ENCODE measurements at places on chromosomes 3 and 15.

GRCh38 chr3:99630815-99631214 is 7.6 kb upstream of the COL8A1 start:
- no peak for DNase-seq

GRCh38 chr15:43808960-43809678 is 8.7 kb downstream of the HYPK start:
- DNase-seq = no peak

- DNase-seq = no peak
Measured at GRCh38 chr3:153502682-153503081, 340.7 kb downstream of the RAP2B start.

- peak; percentile 49 for DNase-seq
Measured at GRCh38 chr3:194485881-194486539, 792 bp downstream of the ATP13A3 start.

DNA sequence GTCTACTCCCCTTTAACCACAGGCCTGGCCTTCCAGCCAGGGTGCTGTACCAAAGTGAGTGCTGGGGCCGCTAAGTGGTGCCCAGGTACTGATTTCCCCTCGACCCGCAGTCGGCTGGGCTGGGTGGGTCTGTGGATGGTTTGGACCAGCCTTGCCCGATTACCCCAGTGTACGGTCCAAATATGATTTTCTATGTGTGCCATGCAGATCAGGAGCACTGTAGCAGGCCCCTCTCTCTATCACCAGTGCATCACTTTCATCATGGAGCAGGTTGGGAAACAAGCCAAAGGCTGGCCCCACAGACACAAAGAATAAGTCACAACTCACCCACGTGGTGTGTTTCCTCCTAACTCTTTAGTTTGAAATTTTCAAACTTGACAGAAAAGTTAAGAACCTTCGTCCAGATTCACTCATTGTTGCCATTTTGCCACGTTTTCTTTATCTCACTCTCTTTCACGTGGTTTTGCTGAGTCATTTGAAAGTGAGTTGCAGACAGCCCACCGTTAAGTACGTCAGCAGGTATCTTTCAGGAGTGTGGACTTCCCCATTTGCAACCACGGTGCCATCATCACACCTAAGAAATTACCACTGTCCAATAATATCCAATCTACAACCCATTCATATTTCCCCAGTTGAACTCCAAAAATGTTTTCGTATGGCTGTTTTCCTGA is 37.0 kb downstream of the ZNF710 start:
- DNase-seq = peak; percentile 27

- DNase-seq = no peak
Measured at GRCh38 chr3:105166893-105167292, 199.8 kb upstream of the ALCAM start.

- DNase-seq = no peak
Measured at GRCh38 chr3:154421083-154421482, 8.9 kb downstream of the GPR149 start.

DNA sequence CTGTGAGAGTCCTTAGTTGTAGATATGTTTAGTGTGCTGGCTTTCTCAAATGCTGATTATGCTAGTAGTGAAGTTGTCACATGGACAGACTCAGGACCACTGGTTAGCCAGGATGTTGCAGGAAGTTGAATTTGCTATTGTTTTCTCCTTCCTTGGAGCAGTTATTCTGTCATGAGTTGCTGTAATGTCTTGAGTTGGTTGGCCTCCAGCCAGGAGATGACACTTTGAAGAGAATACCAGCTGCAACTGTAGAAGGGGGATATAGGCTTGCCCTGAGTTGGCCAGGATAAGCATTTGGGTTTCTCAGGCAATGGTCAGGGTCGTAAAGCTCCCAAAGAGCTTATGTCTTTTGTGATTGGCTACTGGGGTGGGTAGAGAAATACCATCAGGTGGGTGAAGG is 206.7 kb downstream of the ZNF621 start:
- no peak for DNase-seq

- no peak for DNase-seq
Measured at GRCh38 chr3:124766113-124767095, 36.2 kb downstream of the UMPS start.

GRCh38 chr3:44833394-44833793 is 28.3 kb upstream of the TMEM42 start:
- DNase-seq = no peak

DNA sequence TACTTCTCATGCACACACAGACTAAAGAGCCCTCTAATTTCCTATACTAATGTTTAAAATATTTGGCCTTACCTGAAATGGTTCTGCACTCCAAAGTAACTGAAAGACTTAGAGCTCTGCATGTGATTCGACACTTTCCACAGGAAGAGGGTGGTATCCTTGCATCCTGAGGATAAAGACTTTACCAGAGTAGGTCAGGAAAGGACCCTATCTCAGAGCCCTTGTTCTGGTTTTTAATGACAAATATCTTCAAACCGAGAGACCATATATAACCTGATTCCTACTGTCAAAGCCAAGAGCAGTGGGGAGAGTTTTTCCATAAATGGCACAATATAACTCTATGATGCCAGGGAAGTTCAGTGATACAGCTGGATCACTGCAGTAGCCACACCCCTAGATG is at the start of gene GP5:
Gene GP5, minus strand, starts transcription at position 101 of the 400 bp plus-strand sequence. CDS start 984 bp downstream, outside the sequence.
- DNase-seq = no peak

- DNase-seq = no peak
Measured at GRCh38 chr3:13237776-13238490, 164.7 kb upstream of the IQSEC1 start.

GRCh38 chr15:26882112-26882511 is 15.2 kb downstream of the GABRA5 start:
- no peak for DNase-seq

- DNase-seq = no peak
Measured at GRCh38 chr3:121894301-121894990, at the start of gene SLC15A2. TSS of gene SLC15A2 (plus strand) at chr3:121894401. CDS start at chr3:121894477, 76 bp downstream.

- DNase-seq = no peak
Measured at GRCh38 chr3:194885766-194886165, 200.1 kb downstream of the FAM43A start.

DNA sequence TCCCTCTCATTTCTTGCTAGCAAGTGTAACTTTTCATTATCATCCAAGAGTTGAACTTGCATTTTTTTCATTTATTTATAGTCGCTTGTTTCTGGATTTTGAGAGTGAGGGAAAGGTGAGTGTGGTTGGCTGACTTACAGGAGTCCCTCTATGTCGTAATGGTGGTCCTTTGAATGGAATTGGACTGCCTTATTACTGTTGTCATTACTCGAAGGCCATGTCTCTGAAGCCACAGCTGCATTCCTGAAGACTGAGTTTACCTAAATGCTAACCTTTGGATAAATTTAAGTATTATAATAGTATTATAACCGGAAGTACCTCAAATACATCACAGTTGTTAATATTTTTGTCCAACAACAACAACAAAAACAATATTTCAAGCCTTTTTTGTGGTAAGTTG is 488.9 kb downstream of the GABRG3 start:
- no peak for DNase-seq

DNA sequence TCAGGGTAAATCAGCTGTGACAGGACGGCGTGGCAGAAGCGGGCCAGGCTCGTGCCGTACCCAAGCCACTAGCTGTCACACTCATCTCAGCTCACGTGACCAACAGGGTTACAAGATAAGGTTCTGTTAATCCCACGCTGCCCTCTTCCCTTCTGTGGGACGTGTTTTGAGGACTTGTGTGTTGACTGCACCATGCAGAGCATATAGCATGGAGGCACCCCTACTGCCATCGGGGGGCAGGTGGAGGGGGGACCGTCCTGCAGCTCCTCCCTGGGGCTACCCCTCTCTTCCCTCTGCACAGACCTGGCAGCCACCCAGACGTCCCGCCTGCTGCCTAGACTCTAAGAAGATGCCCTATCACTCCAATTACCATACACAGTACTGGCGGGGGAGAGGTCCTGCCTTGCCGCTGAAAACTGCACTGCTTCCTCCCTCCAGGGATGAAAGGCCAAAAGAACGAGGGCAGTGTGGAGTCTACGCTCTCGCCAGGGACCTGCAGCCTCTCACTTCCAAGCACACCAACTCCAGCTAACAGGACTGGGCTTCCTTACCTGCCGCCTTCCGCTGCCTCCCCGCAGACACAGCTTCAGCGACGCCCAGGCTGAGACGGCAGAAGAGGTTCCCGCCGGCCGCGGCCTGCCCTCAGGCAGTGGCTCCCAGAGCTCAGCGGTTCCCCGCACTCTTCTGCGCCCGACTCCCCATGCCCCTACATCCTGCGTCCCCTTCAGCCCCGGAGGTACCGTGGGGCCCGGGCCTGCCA is at the start of gene TNK2:
Gene TNK2, minus strand, starts transcription at position 618 of the 760 bp plus-strand sequence. CDS start 19,963 bp downstream, outside the sequence.
- DNase-seq = peak; percentile 44

- DNase-seq = no peak
Measured at GRCh38 chr15:100464888-100465287, 63.9 kb downstream of the CERS3 start.

DNA sequence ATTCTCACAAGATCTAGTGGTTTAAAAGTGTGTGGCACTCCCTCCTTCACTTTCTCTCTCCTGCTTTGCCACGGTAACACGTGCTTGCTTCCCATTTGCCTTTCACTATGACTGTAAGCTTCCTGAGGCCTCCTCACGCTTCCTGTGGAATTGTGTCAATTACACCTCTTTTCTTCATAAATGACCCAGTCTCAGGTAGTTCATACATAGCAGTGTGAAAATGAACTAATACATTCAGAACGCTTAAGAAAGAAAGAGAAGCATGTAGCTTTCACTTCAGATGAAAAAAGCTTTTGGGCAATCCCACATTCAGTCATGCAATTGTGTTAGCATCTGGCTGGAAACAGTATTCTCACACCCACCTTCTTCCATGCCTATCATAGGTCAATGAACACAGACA is 24.4 kb downstream of the P3H2 start:
- no peak for DNase-seq

DNA sequence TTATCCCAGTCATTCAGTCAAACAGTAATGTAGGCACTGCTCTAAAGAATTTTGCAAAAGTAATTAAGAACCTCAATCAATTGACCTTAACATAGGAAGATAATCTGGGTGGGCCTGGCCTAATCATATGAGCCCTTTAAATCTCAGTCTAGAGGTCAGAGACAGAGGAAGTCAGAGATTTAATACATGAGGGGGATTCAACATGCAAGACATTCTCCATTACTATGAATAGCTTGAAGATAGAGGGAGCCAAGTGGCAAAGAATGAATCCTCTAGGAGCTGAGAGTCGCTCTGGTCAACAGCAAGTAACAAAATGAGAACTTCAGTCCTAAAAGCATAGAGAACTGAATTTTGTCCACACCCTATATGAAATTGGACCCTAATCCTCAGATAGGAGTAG is 39.0 kb upstream of the MBNL1 start:
- DNase-seq = no peak

DNA sequence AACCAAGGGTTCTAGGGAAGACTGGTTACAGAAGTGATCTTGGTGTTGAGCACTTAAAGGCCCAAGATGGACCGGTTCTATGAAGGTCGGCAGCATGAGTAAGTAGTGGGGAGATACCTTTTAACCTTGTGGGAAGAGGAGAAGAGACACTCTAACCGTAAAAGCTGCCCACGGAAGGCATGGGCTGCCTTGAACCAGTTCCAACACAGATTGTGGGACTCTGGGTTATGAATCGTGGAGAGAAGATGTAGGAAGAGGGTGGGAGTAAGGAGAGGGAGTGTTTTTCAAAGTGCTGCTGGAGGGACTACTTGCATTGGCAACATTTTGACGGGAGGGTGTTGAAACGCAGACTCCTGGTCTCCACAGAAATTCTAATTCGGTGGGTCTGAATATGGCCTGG is 67.1 kb downstream of the CRYGS start:
- DNase-seq = no peak

GRCh38 chr3:113626503-113627371 is 69.7 kb downstream of the USF3 start:
- no peak for DNase-seq

DNA sequence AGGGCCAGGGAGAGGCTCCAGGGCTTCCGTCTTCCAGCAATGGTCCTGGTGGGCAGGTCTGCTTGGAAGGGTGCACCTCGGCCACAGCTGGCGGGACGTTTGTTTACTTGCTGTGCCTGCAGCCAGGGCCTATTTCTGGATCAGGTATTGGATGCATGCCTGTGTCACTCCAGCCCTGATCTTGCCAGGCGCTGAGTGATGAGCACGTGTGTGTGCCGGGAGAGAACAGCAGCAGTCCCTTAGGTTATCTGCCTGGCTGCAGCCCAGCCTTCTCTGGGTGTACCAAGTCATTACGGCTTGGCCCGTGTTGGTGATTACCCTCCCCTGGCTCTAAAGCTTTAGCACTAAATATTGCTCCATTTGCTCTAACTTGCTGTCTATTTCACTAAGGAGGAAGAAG is 14.9 kb downstream of the CCDC32 start:
- no peak for DNase-seq

DNA sequence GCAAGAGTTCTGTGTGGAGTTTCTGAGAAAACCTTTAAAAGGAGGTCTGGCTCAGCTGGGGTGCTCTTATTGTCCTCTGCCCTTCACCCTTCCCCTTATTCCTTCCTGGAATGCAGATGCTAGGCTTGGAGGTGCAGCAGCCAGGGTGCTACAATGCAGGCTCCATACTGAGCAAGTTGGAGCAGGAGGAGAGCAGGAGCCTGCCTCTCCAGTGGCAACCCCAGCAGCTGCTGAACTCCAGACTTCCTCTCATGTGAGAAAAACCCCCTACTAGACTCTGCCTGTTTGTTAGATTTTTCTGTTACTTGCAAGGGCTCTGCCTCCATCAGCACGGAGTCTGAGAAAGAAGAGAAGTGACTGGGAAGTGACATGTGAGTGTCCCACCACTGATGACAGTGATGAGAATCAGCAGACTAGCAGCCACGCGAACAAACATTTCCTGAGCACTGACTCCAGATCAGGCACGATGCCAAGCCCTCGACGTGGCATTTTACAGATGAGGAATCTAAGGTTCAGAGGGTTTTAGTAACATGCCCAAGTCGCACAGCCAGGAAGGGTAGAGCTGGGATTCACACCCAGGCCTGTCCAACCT is 16.1 kb upstream of the RARRES1 start:
- DNase-seq = no peak

GRCh38 chr15:50116477-50116876 is 2.6 kb downstream of the ATP8B4 start:
- no peak for DNase-seq

- DNase-seq = no peak
Measured at GRCh38 chr15:40108061-40108854, 421 bp downstream of the BMF start.

GRCh38 chr3:16721494-16721893 is 116.3 kb upstream of the DAZL start:
- DNase-seq = no peak

GRCh38 chr3:127220497-127220896 is 27.6 kb downstream of the PRR23E start:
- DNase-seq = no peak

DNA sequence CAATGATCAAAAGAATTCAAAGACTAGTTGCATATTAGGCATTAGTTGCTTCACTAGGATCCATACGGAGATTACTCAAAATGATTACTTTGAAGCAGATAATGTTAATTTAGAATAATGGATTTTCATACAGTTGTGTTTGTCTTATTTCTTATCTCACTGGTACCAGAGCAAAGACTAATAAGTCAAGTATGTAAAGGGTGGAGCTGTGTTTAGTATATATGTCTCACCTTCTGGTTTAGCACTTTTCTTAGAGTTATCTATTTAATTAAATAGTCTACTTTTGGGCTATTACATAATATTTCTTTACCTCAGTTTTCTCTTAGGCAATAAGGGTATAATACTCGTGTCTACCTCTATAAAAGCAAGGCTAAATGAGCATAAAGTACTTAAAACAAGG is 18.8 kb downstream of the TMEM207 start:
- no peak for DNase-seq

Measured in stimulated activated CD4-positive, alpha-beta T cell treated with anti-CD3 and anti-CD28 coated beads, Interleukin-4, amount 100 ng/mL, for 48 hours (primary cell).